Activated CD8-positive, alpha-beta memory T cell treated with anti-CD3 and anti-CD28 coated beads, Interleukin-2, amount 50 U/mL, for 48 hours (primary cell): ENCODE measurements at places on chromosomes 6 and 20.

GRCh38 chr6:13286181-13286580 is 42.2 kb downstream of the TBC1D7 start:
- DNase-seq = no peak

DNA sequence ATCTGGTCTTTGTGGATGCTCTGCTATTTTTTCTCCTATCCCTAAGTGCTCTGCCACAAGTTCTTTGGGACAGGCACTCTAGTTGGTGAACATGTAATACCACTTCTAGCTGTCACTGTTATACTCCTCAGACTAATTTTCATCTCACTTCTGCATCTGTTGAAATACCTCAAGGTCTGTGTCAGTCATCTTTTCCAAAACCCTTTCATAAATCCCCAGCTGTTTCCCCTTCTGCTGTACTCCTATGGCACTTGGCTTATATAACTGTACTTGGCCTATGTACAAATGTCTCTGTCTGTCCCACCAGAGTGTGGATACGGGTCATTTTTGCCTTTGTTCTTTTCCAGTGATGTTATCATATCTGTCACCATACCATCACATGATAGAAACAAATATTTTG is 124.2 kb downstream of the FHL5 start:
- DNase-seq = no peak

DNA sequence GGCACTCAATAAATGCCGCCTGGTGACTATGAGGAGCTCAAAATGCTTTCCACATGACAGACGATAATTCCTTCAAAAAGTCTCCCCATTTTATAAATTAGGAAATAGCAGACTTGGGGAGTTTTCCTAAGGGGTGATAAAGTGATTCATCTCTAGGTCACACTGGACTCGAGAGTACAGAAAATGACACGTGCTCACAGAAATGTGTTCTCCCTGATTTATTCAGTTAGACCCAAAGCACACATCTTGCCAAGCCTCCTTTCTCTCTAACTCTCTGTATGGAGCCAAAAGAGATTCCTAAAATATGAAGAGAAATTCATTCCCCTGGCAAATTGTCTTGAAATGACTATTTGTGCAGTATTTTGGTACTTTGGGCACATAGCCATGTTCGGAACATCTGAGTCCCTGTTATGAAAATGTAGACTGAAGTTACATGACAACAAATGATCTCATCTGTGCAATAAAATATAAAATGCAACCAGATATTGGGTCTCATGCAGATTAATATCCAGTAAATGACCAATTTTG is 381.1 kb downstream of the TFAP2B start:
- no peak for DNase-seq

- DNase-seq = no peak
These were observed 552.6 kb upstream of the GJE1 start for GRCh38 chr6:141580131-141580530.
